ENCODE measurements at places on chromosomes 13 and 19.

GRCh38 chr19:4851551-4852290 is 15.7 kb downstream of the PLIN3 start:
- DNase-seq: peak; percentile 82

GRCh38 chr13:48507021-48507420 is 25.9 kb downstream of the RCBTB2 start:
- no peak for DNase-seq

DNA sequence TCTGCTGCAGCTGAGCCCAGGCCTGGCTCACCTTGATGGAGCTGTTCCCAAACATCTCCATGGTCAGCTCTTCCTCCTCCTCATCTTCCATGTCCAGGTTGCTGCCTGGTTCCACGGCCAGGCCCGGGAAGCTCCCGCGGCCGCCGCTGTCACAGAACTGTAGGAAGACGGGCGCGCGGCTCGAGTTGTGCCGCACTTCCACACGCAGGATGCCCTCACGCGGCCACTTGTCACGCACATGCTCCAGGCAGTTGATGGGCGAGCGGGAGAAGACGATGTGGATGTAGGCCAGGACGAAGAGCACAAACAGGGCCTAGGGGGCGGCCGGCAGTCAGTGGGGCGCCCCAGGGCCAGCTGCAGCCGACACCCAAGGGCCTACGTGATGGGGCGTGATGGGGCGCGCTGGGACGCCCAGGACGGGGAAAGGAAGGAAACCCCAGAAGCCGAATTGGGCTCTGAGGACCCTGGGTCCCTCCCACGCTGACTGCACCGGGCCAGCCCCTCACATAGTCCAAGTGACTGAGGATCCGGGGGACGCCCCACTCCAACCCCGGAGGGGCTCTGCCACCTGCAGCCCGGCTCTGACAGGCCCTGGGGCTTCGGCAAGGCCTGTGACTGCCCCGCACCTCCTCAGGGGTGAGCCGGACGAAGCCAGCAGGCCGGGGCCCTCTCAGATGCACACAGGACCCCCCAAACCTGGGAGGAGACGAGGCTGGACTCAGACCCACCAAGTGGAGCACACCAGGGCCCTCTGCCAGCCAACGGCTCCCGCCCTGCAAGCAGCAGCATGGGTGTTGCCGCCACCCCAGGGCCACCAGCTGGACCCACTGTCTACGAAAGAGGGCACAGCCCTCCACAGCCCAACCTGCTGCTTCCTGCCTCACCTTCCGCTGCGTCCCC is 6.5 kb downstream of the TMEM259 start:
- DNase-seq: no peak

GRCh38 chr19:18501832-18502231 is 20.0 kb downstream of the ELL start:
- no peak for DNase-seq
